ENCODE measurements at places on chromosomes 3 and 15.

DNA sequence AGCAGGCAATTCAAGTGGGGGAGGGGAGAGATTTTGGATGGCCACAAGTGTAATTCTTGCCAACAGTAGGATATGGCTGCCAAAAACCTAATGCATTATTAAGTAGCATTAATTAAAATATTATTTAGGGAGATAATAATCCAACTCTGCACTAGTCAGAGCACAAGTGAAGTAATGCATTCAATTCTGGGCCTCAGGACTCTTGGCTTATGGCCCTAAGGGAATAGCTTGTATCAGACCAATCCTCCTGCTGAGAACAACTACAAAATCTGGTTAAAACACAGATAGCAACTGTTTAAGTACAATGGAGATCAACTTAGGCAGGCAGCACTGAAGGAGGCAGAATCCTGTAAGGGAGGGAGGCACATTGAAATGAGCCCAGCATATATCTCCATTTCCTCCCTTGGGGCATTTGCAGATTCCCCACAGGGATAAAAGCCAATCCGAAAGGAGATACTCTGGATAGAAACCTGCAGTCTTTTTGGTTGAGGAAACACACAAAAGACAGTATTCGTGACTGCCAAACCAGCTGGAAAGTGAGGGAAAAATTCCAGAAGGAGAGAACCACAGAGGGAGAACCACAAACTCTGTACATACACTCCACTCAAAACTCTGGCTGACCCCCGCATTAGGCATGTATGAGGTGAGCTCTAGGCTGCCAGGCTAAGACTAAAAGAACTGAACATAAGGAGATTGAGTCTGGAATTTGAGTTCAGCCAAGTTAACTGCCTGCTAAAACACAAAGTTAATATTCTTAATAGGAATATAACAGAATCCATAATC lies 57.4 kb downstream of the ETFA start:
- DNase-seq: no peak

DNA sequence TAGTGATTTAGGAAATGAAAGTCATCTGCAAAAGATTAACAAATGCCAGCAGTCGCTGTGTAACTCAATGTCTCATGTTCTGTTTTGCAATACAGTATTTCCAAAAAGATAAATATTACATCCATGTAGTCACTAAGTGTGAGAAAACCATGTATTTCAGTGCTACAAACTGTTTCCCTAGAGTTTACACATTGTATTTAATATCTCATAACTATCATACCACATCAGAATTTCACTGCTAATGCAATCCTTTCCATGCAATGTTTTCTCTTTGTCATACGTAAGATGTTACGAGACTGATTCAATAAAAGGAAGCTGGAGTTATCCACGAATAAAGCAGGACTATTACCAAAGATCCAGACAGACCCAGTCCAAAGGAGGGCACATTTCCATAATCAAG lies 269.4 kb downstream of the GBE1 start:
- no peak for DNase-seq

DNA sequence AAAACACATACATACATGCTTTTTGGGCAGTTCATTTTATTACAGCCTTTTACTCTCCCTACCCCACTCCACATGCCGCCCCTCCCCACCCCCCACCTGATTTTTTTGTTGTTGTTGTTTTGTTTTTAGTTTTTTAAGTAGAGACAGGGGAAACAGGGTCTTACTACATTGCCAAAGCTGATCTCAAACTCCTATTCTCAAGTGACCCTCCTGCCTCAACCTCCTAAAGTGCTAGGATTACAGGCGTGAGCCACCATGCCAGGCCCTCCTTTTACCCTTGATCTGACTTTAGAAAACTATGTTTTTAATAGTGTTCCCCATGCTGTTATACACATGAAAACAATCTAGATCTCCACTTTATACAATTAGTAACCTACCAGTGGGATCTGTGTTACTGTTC lies 14.8 kb downstream of the PDE12 start:
- no peak for DNase-seq

- no peak for DNase-seq
Measured at GRCh38 chr3:132773071-132773619, 50.9 kb upstream of the NPHP3 start.

DNA sequence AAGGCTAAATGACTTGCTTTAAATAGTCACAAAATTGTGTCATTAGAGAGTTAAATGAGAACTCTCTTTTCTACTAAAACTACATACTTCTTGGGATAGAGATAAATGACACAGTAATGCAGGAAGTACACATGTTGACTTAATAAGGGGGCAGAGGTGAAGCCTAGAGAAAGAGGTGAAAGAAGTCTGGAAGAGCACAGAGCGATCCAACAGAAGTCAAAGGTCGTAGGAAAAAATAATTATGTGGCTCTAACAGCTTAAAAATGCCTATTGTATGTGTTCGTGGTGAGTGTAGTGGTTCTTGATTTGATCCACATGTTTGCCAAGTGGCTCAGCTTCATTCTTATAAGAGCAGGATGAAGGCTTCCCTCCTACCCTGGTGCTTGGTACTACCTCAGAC lies 61.7 kb downstream of the TMEM212 start:
- no peak for DNase-seq

DNA sequence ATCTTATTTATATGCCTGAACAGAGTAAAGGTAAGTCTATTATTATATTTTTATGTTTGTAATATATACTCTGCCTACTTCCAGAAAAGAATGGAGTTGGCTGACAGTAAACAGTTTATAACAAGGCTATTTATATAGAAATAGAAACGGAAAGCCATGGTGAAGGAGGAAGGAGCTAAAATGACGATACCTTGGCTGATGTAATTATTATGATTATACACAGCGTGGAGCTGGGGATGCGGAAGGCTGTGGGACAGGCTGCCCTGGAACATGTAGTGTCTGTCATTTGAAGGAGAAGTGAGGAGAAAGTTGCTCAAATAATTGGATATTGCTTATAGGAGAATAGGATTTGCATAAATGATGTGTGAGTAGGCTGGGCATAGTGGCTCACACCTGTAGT lies 37.8 kb downstream of the CEMIP start:
- DNase-seq: no peak

GRCh38 chr3:197023241-197023997 lies 6.2 kb downstream of the MELTF start:
- no peak for DNase-seq

- DNase-seq: no peak
Measured at GRCh38 chr15:39887211-39887610, 32.9 kb downstream of the GPR176 start.

DNA sequence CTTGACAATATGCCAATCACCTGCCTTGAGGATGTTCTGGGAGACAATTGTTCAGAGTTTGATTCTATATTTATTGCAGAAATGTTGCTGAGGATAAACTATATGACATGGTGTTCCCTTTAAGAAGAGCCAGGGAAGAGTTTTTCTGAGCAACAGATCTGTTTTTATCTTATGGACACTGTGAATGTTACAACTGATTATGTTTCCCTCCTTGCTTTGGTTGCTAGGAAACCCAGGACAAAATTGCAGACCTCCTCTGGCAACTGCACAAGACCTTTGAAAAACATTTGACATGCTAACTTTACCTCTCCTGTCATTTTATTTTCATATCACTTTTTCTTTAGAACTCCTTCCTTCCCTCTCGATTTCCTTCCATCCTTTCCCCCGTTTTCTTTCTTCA lies 8.2 kb upstream of the TM6SF1 start:
- DNase-seq: no peak

DNA sequence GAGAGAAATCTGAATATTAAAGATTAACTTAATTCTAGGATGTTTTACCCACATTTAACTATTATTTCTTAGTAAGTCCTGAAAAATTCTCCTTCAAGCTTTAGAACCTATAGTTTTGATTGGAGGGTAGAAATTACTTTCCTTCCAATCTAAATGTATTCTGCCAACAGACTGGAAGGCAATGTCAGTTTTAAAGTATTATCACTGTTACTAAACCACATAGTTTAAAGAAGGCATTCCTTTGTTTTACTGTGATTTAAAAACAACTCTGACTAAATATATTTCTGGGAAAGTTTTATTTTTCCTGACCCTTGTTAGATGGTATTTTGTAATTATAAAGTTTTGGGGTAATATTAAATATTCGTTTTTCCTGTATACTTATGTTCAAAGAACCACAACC lies 382.5 kb downstream of the TBC1D5 start:
- DNase-seq: no peak

GRCh38 chr3:160829486-160830009 lies 73.5 kb downstream of the PPM1L start:
- DNase-seq: no peak

- peak; percentile 17 for DNase-seq
Measured at GRCh38 chr3:183560607-183561006, 5.1 kb upstream of the KLHL6 start.

GRCh38 chr3:188383748-188384147 lies 229.8 kb downstream of the LPP start:
- DNase-seq: no peak

DNA sequence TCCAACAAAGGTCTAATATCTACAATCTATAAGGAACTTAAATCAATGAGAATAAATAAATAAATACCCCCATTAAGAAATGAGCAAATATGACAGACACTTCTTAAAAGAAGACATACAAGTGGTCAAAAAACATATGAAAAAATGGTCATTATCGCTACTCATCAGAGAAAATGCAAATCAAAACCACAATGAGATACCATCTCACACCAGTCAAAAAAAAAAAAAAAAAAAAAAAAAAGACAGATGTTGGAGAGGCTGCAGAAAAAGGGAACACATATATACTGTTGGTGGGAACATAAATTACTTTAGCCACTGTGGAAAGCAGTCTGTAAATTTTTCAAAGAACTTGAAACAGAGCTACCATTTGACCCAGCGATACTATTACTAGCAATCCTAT lies 31.6 kb upstream of the OR5H6 start:
- no peak for DNase-seq

- DNase-seq: no peak
Measured at GRCh38 chr15:76335307-76336253, 993 bp upstream of the ISL2 start.

DNA sequence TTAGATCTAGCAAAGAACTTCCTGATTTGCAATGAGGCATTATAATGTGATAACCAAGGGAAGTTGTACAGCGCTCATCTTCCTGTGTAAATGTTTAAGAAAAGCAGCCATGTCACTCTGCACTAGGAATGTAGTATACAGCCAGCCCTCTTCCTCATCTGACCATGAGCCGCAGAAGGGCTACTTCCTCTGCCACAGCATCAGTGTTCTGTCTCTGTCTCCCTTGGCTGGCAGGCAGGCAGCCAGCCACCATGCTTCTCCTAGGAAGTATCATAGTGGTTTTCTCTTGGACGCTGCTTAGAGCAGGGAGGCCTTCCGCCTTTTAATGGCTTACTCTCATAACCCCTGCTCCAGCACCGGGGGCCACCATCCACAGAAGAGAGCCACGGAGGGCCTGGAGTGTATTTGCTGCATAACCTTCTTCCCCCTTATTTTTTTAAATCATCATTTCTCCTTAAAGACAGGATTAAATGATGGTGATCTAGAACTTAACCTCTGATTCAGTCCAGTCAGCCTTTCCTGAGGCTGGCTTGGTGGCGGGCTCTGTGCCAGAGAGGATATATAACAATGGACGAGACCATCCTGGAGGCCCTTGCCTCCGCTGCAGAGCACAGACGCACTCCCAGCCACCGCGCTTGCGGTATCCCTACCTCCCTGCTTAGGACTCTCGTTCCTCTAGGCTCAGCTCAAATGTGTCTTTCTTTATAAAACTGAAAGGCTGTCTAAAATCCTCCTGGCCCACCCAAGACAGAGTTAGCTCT lies 57.3 kb upstream of the PLXNA1 start:
- no peak for DNase-seq

DNA sequence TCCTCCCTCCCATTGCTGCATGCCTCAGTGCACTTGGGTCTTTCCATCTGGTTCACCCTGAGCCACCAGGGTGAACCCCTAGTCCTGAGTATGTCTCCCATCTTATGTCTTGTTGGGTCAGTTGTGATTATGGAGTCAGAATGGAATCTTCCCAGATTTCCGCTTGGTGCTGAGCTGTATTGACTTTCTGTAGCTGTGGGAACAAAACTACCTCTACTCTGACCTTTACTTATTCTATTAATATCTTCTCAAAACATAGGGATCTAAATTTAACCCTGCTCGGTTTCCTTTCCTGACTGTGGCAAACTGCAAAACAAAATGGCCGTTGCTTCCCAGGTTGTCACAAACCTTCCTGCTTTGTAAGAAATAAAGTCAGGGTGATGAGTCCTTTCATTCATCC lies 295.8 kb upstream of the LYSMD4 start:
- no peak for DNase-seq

- DNase-seq: no peak
Measured at GRCh38 chr15:25707656-25708365, 155.3 kb downstream of the ATP10A start.

- no peak for DNase-seq
Measured at GRCh38 chr3:97552186-97552585, 212.4 kb upstream of the ARL6 start.

DNA sequence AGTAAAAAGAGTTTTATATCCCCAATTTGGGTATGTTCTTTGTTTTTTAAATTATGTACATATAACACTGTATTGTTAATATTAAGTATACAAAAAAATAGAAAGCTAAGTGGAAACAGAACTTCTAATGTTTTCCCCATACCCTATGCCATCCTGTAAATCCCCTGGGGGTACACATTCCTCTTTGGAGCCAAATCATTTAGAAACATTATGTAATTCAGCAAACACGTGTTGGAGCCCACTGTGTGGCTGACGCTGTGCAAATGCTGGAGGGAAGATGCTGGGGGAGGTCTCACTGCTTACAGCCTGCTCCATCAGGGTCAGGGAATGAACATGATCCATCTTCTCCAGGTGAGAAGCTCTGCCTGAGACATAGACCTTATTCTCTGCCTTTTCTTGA lies 52.8 kb downstream of the CRTC3 start:
- DNase-seq: no peak

DNA sequence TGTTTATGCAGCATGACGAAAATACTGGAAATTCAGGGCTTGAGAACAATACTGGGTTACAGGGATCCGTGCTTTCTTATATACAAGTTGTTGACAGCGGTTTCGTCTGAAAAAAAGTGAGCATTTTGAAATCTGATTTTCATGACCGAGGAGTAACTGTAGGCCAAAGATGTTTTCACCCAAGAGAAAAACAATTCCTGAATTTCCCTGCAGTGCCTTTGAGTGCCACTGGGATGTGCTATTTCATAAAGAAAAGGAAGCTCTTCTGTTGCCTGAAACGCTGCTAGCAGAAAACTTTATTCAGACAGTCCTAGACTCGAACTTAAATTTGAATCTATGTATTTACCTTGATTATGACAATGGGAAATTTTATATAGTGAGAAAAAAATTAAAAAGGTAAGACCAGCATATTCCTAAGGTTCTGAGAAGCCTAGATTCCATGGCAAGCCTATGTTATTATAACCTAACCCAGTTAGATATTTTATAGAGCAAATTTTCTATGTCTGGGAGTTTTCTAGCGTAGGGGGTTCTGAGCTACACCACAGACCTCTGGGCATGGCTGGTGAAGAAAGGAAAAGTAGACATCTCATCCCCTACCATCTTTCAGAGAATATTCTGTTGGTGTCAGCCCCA lies 30.2 kb downstream of the KCNAB1 start:
- DNase-seq: peak; percentile 62

GRCh38 chr3:88921986-88922385 lies 185.4 kb upstream of the EPHA3 start:
- DNase-seq: no peak

GRCh38 chr3:166425900-166426611 lies 588.8 kb upstream of the BCHE start:
- DNase-seq: no peak
